ENCODE measurements at places on chromosomes 2 and 18.

DNA sequence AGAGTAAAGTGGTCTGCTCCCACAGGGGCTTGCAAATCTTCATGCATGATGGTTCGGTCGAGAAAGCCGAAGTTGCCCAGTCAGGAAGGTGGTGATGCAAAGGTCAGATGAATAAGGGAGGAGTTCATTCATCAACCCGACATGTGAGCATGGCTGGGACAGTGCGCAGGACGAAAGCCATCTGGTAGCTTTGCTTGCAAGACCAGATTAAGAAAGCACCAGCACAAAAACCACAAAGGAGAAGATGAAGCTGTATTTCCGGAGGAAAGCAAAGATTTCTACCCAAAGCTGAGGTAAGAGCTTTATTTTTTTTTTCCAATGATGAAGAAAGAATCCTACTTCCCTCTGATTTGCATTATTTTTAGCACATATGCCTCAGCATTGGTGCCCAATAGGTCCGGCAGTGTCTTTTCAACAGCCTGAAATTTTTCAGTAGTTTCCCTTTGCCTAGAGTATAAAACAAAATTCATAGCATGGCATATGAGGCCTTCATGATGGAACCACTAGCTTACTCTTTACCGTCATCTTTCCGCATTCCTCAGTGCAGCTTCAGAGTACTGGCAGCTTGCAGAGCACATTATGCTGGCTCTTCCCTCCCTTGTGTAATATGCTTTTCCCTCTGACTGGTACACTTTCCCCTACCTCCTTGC lies 112.0 kb upstream of the THOC1 start:
- no peak for DNase-seq

- no peak for DNase-seq
Measured at GRCh38 chr18:64539847-64540246, 391.0 kb upstream of the LINC00305 start.

DNA sequence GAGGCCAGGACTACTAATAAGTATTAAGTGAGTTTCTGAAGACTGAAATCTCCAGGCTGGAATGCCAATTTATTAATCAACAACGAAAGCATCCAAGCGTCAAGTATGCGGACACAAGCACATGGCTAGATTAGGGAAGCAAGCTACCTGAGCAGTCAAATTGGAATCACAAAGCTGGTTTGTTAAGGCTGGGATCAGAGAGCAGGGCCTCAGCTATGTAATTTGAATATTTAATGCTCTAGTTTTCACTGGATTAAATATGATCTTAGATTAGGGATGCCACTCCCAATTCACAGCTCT lies 5.7 kb downstream of the CCL20 start:
- no peak for DNase-seq

- no peak for DNase-seq
Measured at GRCh38 chr18:13574761-13575160, 151.6 kb downstream of the FAM210A start.

Data from stimulated activated naive CD4-positive, alpha-beta T cell (primary cell).